ENCODE measurements at places on chromosomes 1 and 21.

GRCh38 chr1:210685295-210685650 is 356.6 kb downstream of the HHAT start:
- DNase-seq = no peak
- no peaks in the 10 kb centered on the region for H3K27me3 ChIP-seq
- no peaks in the 10 kb centered on the region for H3K36me3 ChIP-seq

- no peak overlapping the region for H3K27ac ChIP-seq
- no peaks in the 10 kb centered on the region for H3K36me3 ChIP-seq
- H3K27me3 ChIP-seq = peaks cover 42% of the 10 kb centered on the region
- no peak for DNase-seq
- H3K4me1 ChIP-seq = no peaks in the 10 kb centered on the region
These were observed 30.3 kb upstream of the C1QA start for GRCh38 chr1:22606161-22606560.

- no peak overlapping the region for H3K4me3 ChIP-seq
- peaks cover 24% of the 10 kb centered on the region for H3K27me3 ChIP-seq
- no peak for DNase-seq
These were observed 6.4 kb upstream of the PCBP3 start for GRCh38 chr21:45636951-45637646.

GRCh38 chr1:3183411-3183810 is 114.4 kb downstream of the PRDM16 start:
- H3K36me3 ChIP-seq = no peaks in the 10 kb centered on the region
- H3K4me3 ChIP-seq = no peak overlapping the region
- no peak for DNase-seq
- no peaks in the 10 kb centered on the region for H3K4me1 ChIP-seq

DNA sequence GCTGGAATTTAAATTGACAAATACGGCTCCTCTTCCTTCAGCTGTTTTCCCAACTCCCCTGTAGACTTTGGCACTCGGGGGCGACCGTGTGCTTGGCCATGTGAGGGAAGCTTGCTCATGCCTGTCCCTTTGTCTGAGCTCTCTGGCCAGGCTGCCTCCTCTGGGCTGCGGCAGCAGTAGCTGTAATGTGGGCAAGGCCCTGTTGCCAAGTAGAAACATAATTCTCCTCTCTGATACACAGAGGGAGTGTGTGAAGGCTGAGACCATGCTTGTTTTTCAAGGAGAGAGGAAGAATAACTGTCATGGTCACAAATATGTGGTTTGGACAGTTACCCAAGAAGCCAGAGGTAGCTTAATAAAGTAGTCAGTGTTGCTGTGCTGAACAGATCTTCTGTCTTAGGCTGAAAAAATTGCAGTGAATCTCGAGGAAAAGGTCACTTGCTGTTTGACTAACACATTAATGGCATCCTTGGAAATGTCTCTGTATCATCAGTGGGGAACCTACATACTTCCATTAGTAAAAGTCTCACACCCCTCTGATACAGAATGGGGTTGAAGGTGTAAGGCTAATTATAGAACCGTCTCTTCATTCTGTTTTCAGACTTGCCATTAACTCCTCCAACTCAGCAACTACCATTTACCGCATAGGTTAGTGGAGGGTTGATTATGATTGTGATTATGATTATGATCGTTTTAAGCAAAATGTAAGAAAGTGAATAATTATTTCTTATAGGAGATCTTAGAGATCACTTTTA is 94.6 kb downstream of the TGFB2 start:
- H3K36me3 ChIP-seq = no peaks in the 10 kb centered on the region
- H3K27me3 ChIP-seq = no peaks in the 10 kb centered on the region
- H3K27ac ChIP-seq = no peak overlapping the region
- H3K4me3 ChIP-seq = no peak overlapping the region
- no peaks in the 10 kb centered on the region for H3K4me1 ChIP-seq
- no peak for DNase-seq

DNA sequence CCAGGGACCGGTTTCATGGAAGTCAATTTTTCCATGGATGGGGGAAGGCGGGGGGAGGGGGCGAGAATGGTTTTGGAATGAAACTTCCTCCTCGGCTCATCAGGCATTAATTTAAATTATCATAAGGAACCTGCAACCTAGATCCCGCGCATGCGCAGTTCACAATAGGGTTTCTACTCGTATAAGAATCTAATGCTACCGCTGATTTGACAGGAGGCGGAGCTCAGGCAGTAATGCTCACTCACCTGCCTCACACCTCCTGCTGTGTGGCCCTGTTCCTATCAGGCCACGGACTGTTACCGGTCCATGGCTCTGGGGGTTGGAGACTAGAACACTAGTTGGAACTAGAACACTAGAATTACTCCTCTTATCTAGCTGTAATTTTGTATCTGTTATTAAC is 38.0 kb downstream of the PRRX1 start:
- H3K36me3 ChIP-seq = no peaks in the 10 kb centered on the region
- no peak for DNase-seq
- H3K4me3 ChIP-seq = no peak overlapping the region
- no peaks in the 10 kb centered on the region for H3K4me1 ChIP-seq
- no peak overlapping the region for H3K27ac ChIP-seq

DNA sequence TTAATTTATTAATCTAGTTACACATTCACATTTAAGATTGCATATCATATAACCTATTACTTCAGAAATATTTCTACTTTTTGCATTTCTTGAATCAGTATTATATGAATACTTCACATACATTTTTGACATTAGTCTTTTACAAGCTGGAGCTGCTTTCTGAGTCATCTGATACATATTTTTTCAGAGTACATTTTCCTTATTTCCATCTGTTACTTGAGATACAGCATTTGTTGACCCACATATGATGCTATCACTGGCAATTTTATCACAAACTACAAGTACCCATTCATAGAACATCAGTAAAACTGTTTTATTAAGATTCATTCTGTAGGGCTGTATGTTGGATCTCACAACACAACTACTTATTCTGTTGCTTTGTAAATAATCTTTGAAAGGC is 367.2 kb upstream of the ST6GALNAC5 start:
- H3K27me3 ChIP-seq = no peaks in the 10 kb centered on the region
- H3K4me1 ChIP-seq = peaks cover 17% of the 10 kb centered on the region
- H3K4me3 ChIP-seq = no peak overlapping the region
- DNase-seq = no peak
- H3K36me3 ChIP-seq = no peaks in the 10 kb centered on the region
- H3K27ac ChIP-seq = no peak overlapping the region

DNA sequence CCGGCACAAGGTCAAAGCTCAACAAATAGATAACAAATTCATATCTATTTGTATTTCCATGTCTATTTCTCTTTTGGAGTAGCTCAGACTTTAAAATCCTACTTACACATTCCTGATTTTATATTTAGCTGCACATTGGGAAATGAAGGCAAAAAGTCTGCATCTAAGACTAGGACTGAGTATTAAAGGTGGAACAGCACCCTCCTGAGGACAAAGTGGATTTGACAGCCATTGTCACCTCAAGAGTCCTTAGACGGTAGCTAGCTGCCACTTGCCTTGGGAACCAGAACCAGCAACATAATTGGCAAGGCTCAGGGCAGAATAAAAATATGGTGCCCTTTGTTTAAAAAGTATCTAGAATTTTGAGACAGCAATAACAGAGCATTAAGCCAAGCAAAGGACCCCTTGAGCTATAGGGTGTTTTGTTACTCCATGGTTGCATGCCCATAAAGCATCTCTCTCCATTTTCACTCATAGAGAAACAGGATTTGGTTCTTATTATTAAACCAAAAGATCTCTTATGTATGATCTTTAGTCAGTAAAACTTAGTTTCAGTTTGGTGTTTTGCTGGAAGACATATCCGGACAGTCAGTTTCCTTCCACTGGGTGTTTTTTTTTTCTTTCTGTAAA is 30.0 kb upstream of the SGIP1 start:
- peaks cover 15% of the 10 kb centered on the region for H3K27me3 ChIP-seq
- H3K4me1 ChIP-seq = no peaks in the 10 kb centered on the region
- no peak overlapping the region for H3K4me3 ChIP-seq
- H3K36me3 ChIP-seq = no peaks in the 10 kb centered on the region
- no peak overlapping the region for H3K27ac ChIP-seq
- DNase-seq = peak; percentile 49

DNA sequence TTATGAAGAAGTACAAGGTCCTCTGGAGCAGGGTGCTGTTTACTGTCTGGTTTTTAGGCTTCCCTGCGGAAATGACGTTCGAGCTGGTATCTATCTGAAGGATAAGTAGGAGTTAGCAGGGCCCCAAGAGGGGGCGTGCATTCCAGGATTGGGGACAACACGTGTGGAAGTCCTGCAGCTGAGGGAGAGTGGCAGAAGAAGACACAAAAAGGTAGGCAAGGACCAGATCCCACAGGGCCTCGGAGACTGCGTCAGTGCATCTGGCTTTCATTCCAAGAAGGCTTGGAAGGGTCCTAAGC is 5.9 kb downstream of the RIMS3 start:
- H3K27ac ChIP-seq = no peak overlapping the region
- H3K36me3 ChIP-seq = no peaks in the 10 kb centered on the region
- H3K4me1 ChIP-seq = peaks cover 7% of the 10 kb centered on the region
- peaks cover 16% of the 10 kb centered on the region for H3K27me3 ChIP-seq

Measured in activated naive CD4-positive, alpha-beta T cell treated with anti-CD3 and anti-CD28 coated beads, Interleukin-2, amount 10 ng/mL, durations not matched to agents 7 days and 5 days (primary cell).